NCI-H1930 (cell line): ENCODE measurements at places on chromosomes 7 and 10.

DNA sequence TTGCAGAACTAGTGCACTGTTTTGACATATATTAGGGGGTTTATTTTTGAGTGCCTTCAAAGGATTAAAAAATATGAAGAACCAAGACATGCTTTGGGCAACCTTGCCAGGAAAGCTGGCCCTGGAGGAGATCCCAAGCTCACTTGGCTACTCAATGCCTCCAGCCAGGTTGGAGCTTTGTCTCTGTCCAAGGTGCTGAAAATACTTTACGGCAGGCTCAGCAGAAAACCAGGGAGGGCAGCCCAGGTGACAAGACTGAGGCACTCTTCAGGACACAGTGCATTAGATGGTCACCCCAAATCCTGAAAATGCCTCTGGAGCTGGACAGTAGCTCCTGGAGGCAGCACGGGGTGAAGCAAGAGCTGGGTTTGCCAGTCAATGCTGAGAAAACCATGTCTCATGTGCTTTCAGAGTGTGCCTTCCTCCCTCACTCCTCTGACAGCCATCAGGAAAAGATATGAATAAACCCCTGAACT, 5.8 kb upstream of the KCNH2 start:
- no peak for DNase-seq

- no peak for DNase-seq
Measured at GRCh38 chr7:129390314-129390713, 43.9 kb upstream of the STRIP2 start.

- no peak for DNase-seq
Measured at GRCh38 chr10:63264617-63265221, 131.6 kb downstream of the NRBF2 start.

GRCh38 chr7:108109221-108109908, 20.8 kb downstream of the LAMB4 start:
- no peak for DNase-seq

DNA sequence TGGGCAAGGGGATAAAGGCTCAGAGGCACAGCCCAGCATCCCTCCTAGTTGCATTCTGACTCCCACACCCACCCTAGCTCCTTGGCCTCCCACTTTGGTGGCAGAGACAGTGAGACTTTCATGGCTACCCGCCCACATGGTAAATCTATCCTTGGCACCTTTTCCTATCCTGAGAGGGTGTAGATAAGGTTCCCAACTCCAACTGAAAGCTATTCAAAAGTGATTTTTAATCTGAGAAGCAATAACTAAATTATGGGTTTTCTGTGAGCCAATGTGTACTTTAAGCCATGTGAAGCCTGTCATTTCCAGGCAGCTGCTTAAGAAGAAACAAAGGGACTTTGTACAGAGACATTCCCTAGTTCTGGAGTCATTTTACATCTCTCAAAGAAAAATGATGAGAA, 9.1 kb downstream of the LAMB1 start:
- no peak for DNase-seq

- DNase-seq = no peak
Measured at GRCh38 chr10:14244147-14244546, 86.6 kb downstream of the FRMD4A start.

- no peak for DNase-seq
Measured at GRCh38 chr10:27744802-27745731, 552 bp downstream of the MKX start.

- no peak for DNase-seq
Measured at GRCh38 chr10:127849921-127850320, 42.8 kb downstream of the CLRN3 start.

DNA sequence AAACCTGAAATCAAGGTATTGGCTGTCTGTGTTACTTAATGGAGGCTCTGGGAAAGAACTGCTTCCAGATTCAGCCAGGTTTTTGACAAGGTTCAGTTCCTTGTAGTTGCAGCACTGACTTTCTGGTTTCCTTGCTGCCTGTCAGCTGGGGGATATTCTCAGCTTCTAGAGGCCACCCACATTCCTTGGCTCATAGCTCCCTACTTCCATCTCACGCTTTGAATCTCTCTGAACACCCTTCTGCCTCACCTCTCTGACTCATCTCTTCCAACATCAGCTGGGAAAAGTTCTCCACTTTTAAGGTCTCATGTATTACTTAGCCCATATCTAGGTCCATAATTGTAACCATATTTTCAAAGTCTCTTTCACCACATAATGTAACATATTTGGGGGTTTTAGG, 22.9 kb upstream of the GPR22 start:
- no peak for DNase-seq

GRCh38 chr7:135362871-135363270, 129.2 kb downstream of the STRA8 start:
- no peak for DNase-seq

DNA sequence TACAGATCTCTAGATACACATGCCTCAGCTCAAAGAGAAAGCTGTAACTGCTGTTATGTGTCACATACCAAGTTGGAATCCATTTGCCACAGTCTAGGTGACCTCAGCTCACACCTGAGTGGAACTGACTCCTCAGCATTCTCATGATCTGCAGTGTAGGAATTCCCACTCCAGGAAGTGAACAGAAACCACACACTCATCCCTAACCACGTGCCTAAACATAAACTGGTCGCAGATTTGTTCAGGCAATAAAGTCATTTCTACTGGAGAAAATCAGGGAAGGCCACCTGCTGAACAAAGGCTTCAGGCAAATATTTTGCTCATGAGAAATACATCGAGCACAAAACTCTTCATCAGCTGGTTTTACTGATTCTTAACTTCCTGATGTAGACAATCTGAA, 23.0 kb upstream of the ZMYND11 start:
- no peak for DNase-seq
